ENCODE measurements at places on chromosomes 2 and 18.

DNA sequence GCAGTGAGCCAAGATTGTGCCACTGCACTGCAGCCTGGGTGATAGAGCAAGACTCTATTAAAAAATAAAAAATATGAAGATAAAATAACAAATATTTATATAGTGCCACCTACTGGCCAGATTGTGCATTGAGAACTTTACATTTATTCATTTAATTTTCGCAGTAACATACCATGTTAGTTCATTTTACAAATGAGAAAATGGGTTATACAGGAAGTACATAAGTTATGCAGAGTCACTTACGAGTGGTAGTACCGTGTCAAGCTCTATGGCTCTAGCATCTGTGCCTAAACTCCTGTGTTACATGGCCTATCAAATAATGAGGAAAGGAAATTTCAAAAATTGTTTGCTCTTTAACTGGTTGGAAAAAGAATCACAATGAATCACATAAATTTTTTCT is 27.9 kb downstream of the RIF1 start:
- no peak for DNase-seq

GRCh38 chr2:236773206-236773605 is 203.6 kb downstream of the ACKR3 start:
- no peak for DNase-seq

GRCh38 chr2:134668821-134669220 is 50.0 kb downstream of the TMEM163 start:
- no peak for DNase-seq

DNA sequence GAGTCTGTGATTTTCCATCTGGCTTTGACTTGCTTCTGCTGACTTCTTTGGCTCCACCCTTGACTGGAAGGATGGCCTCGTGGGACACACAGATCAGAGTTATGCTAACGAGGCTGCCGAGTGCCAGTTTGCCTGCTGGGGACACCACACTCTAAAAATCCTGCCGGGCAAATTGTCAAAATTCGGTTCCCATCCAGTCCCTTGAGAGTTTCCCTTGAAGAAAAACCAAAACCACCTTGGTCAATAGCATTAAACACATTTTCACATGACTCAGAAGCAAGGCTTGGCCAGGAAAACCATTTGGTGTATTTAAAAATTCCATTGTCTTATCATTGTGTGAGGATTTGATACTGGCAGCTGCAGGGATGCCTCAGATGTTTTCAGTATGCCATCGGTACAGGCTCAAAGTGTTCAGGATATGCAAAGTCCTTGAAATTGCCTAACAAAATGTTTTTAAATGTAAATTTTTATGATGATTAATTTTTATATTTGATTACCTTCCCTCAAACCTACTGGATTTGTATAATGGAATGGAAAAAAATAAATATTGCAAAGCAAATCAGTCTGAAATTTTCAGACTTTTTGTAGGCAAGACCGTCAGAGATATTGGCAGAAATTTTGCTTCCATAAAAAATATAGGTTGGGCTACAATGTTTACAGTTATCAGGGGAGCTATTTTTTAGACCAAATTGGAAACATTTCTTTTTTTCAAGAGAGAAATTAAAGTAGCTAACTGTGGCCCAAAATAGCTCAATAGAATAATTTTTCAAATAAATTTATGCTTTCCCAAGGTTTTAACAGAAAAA is 41.6 kb downstream of the KCNE4 start:
- DNase-seq: no peak

GRCh38 chr2:27752551-27753237 is 18.8 kb upstream of the MRPL33 start:
- no peak for DNase-seq

DNA sequence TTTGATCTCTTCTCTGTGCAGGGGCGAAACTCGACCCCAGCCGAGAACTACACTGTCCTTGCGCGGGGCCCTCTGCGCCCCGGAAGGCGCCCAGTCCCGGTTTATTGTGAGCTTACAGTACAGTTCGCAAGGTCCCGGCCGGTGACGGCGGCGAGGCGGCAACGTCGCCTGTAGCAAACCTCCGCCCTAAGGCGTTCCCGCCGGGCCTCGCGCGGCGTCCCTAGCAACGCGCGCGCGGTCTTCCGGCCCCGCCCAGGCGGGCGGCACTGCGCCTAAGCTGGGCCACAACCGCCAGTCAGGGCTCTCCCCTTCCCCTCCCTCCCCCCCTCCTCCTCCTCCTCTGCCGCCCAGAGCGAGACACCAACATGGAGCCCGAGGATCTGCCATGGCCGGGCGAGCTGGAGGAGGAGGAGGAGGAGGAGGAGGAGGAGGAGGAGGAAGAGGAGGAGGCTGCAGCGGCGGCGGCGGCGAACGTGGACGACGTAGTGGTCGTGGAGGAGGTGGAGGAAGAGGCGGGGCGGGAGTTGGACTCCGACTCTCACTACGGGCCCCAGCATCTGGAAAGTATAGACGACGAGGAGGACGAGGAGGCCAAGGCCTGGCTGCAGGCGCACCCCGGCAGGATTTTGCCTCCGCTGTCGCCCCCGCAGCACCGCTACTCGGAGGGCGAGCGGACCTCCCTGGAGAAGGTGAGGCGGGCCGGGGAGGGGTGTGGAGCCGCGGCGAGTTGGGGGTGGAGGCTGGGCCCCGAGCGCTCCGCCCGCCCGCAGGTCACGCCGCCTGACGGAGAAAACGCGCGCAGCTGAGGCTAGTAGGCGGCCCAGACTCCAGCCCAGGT is at the start of gene ALMS1:
Gene ALMS1 (plus strand): TSS at position 333 of the 838 bp plus-strand sequence. CDS start 33 bp downstream, at position 366.
- DNase-seq: peak; percentile 88

Measured in type B pancreatic cell (in vitro differentiated cells).